ENCODE measurements at places on chromosomes 3 and 15.

GRCh38 chr3:195101001-195101583 lies 169.9 kb downstream of the XXYLT1 start:
- DNase-seq = no peak

DNA sequence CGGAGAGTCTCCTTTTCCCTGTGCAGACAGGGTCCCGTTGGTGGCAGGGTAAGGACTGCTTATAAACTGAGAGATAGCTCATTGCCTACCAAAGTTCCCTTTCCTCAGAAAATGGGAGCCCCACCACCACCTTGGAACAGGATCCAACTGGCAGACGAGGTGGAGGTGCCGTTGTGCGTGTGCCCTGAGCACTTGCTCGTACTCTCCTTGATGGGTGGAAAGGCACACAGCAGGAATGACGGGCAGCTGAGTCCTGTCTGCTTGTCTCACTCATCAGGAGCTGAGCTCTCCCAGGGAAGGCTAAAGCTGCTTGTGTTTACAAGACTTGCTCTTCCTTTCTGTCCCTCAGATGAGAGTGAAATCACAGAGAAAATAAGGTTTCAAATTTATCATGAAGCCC lies 60.7 kb downstream of the B3GNT5 start:
- DNase-seq = no peak

DNA sequence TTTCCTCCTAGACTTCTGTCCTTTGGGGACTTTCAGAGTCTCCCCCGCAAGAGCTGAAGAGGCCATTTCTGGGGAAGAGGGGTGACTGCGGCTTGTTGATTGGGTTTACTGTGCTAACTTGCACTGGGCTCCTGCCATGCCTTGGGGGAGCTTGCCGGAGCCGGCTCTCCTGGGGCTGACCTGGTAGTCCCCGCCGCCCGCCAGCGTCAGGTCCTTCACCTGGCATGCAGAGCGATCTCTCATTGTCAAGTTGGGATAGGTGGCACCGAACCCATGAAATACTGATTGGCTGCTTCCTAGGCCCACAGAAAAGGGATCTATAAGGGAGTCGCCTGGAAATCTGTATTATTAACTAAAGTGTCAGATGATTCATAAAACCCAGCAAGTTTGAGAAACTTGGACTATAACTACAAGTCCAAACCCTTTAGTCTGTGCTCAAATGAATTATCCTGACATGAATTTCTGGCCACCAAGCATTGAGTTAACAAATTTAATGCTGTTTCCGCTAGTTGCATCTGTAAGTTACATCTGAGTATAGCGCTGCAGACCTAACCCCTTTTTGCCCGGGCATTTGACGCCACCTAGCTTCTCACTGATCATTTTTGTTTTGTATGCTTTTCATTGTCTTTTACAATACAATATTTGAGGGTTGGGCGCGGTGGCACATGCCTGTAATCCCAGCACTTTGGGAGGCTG lies 607 bp upstream of the IMP3 start:
- peak; percentile 18 for DNase-seq

DNA sequence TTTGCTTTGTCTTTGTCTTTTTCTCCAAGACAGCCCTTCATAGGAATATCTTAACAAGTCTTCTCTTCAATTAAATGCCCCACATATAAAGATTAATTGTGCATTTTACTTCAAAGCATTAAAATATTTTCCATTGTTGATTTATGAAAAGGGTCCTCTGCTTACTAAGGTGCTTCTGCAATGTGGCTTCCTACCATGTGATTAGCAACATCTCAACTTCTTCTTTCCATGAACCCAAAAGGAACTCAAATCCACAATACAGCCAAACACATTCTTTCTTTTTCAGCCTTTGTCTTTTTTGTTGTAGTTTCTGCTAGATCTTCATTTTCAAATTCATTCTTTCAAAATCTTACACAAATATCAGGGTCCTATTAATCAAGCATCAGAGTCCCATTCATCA lies 309.2 kb downstream of the NSUN3 start:
- no peak for DNase-seq

DNA sequence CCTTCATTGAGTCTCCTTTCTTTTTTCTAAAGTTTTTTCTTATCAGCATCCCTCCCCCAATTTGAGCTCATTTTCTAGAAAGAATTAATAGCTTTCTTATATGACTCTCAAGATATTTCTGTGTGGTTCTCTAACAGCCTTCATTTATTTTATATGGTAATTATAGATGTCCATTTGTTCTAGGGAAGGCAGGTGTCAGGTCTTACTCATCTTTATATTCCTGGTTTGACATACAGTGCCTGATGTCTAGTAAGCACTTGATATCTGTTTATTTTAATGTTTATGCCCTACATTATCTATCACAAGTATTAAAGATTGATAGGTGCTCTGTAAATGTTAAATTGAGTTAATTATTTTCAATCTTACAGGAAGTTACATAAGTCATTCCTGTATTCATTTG lies 426.7 kb upstream of the TPRG1 start:
- DNase-seq = no peak

DNA sequence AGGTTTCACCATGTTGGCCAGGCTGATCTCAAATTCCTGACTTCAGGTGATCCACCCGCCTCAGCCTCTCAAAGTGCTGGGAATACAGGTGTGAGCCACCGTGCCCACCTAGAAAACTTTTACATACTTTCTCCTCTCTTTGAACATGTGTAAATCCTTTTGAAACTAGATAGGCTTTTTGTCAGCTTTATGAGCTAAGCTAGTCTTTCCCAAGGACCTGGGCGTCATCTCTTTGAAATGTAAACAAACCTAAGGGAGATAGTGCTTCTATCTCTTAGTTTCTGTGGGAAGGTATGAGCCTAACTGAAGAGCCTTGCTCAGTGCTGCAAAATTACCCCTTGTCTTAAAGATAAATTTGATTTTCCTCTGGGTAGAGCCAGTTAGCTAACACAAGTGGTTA lies 4.8 kb downstream of the CX3CR1 start:
- DNase-seq = no peak

GRCh38 chr3:44226573-44226972 lies 15.1 kb upstream of the TOPAZ1 start:
- DNase-seq = no peak

DNA sequence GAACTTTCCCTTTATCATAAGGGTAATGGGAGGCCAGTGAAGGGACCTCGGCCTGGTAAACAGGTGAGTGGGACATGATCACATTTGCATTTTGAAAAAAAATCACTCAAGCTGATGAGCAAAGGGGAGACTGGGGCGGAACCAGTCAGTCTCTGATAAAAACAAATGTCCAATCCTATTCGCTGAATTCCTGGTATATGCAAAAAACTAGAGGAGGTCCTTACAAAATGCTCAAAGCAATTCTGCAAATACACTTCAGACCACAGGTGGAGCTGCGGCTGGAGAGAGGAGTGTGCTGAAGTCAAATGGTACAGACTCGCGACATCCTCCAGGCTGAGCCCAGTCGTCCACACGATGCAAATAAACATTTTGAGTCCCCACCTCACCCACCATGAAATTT lies 166.7 kb downstream of the FOXP1 start:
- no peak for DNase-seq

DNA sequence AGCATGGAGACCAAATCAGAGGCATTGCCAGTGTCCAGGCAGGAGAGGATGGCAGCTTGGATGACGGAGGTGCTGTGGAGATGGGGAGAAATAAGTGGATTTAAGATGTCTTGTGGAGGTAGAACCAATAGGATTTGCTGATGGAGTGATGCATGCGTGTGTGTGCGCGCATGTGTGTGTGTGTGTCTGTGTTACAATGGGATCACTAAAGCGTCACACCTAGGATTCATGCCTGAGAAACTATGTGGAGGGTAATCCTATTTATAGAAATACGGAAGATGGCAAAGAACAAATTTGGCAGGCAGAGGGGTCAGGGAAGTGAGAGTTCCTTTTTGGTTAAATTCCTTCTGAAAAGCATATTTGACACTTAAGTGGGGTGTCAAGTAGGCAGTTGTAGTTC lies 64.8 kb upstream of the ARL8B start:
- DNase-seq = no peak

- no peak for DNase-seq
Observed at GRCh38 chr3:186722457-186722856, 5.3 kb downstream of the KNG1 start.
